Peyer's patch (tissue), 4 donors: ENCODE measurements at places on chromosomes 5 and 9. TPM values are rescaled to one million over a fixed set of nuclear protein-coding genes. Genes with fewer than 3 reads are reported as not detected.

- no peak for DNase-seq
Measured at GRCh38 chr9:17994695-17995425, 416.0 kb downstream of the SH3GL2 start.

DNA sequence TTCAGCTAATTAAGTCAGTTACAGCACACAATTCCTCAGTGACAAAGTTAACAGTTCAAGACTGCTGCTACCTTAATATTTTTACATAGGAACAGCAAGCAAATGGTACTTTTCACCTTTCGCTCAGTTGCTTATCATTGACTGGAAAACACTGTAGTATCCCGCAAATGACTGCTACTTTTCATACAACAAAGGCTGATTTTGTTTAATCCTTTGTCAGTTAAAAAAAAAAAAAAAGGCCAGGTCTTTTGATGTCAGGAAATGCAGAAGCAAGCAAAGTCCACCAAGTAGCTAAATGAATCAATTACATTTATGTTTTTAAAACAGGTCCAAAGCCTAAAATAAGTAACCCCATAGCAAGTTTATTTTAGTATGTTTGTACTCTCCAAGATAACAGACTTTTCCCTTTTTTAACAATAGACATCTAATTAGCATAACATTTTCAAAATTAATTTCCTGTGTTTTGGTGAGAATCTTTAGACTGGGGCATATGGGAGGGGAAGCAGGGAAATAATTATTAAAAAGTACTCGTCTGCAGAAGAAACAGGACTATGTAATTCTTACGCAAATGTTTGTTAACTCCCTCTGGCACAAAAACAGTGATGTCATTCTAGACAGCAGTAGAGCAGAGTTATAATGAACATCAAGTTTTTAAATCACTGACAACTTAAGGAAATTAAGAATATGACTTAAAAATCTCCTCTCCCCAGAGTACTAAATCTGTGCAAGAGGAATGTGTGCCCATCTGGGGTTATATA lies 9.6 kb downstream of the PFDN1 start:
- no peak for DNase-seq

DNA sequence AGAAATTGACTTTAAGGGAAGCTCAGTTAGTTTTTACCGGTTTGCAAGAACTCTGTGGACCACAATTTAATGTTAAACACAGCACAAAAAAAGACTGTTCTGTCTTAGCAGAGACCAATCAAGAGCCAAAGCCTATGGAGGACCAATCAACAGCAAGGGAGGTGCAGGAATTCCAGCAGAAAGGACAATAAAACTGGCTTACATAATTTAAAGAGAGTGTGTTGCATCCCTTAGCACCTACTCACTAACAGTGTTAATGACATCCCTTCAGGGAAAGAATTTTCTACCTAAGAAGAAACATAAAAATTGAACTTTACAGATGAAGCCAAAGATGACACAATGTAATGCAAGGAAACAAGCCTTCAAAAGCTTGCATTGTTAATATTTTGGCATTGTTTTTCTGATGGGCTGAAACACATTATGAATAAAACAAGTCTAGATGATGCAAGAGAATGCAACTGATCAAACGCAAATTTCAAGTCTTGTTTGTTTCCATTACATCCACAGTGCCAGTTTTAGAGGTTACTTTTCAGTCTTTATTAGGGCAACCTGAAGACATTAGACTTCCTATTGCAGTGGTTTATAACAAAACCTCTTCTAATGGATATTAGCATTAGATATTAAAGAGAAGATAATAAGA lies 111.3 kb upstream of the FST start:
- no peak for DNase-seq

The ACSL6 gene
- not detected for total RNA-seq

GRCh38 chr5:56476487-56476856 lies 243.3 kb upstream of the ANKRD55 start:
- DNase-seq, result no peak

GRCh38 chr9:108636013-108636412 lies 219.8 kb downstream of the ACTL7B start:
- no peak for DNase-seq

GRCh38 chr9:12069366-12069765 lies 623.8 kb upstream of the TYRP1 start:
- no peak for DNase-seq

DNA sequence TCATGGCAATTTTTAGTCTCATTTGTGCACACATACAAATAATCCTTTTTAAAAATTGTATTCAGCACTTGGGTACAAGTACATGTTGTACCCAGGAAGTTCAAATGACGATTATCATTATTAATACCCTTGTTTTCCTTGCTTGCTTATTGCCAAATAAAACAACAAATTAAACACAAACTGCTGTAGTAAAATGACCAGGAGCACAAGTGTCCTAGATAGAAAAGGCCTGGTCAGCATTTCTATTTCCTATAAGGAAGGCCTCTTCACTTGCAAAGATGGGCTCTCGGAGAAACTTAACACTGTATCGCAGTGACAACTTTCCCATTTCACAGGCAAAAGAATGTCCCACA lies 34.7 kb upstream of the PLPP1 start:
- no peak for DNase-seq

The TMEM174 gene
- total RNA-seq, result not detected

The PDZD2 gene
- 3.2 TPM for total RNA-seq

GRCh38 chr5:16178745-16179372 lies 732 bp downstream of the MARCHF11 start:
- no peak for DNase-seq

The TAF1L gene
- total RNA-seq, result not detected

- no peak for DNase-seq
Measured at GRCh38 chr5:74974451-74975091, 77.8 kb downstream of the GCNT4 start.

DNA sequence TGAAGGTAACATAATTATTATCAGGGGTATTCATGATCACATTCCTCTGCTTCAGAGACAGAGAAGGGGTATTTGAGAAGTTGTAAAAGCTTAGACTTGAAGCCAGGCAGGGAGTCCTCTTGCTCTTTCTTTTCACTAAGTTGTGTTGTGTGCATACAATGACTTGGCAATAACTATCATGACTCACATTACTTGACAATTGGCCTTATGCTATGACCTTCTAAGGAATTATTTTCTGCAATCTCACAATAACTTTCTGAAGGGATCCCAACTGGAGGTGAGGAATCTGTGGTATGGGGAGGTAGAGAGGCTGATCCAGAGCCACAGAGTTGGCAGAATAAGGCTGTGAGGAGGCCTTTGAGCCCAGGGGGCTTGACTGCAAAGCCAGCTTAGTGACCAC lies 622.3 kb downstream of the MTRR start:
- no peak for DNase-seq

DNA sequence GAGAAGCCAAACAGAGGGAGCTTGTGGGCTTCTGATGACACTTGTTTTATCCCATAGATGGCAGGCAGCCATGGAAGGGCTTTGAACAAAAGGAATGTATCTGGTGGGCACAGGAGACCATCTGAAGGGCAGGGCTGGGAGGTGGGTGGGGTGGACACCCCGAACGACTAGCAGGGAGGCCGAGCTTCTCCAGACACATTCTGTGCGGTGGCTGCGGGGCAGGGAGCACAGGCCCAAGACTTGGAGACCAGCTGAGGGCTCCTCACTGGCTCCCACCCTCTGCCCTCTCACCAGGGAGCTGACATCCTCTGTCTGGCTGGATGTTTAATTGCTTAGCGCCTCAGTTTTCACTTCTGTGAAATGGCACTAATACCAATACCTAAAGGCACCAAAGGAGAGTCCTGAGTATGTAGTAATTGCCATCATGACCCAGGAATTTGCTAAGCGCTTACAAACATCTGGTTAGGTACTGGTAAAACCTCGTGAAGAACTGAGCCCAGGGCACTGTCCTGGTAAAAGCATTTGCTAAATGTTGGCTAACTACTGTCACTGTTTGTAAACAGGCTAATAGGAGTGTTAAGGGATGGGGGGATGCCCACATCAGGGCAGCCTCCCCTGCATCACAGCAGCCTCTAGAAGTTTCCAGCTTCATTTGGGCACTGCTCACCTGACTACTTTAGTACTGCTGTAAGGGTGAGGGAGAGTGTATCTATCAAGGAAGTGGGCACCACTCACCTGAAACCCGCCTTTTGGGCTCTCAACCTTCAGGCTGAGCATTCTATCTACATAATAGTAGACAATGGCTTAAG lies 2.1 kb upstream of the PHF2 start:
- no peak for DNase-seq

DNA sequence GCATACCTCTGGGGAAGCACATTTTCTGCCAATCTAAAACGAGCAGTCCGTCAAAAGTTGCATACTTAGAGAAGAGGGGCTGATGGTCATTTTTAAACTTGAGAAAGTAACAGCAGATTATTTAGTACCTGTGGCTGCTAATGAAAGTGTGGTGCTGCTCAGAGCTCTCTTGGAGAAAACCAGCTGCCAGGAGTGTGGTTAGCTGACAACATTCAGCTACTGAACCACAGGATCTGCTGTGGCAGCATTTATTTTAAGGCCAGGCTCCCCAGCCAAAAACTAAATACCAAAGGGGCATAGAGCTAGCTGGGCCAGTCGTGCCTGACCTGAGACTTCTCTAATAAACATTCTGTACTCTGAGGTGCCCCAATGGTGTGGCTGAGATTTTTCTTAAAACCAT lies 203.6 kb downstream of the EDIL3 start:
- no peak for DNase-seq

The NSD1 gene
- 46.4 TPM for total RNA-seq

DNA sequence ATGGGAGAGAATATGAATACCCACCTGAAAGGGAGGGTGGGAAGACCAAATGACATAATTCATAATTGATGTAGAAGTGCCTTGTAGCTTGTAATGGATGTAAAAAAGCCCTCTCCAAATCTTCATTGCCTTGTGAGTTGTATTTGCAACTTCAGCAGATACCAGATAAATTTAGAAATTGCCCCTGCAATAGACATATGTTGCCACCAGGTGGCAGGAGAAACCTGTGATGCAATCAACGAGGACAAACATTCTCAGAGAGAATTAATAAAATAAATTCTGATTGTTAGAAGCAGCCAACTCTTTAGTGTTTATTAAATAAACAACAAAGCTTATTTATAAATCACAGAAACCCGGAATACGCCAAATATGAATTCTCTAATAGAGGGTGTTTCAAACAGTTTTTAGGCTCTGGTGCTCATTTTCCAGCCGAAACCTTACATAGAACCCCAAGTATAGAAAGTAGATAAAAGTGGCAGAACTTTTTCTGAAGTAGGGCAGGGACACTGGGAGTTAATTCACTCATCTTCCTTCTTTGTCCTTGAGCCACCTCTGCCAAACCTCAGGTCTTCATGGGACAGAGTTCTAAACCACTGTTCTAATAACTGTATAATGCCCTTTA lies 147.8 kb downstream of the TMEM38B start:
- no peak for DNase-seq

GRCh38 chr5:177426566-177427210 lies at the start of gene GRK6:
GRK6 (plus strand) TSS chr5:177426676; CDS start chr5:177426846, 170 bp downstream.
- DNase-seq, result peak; percentile 87

DNA sequence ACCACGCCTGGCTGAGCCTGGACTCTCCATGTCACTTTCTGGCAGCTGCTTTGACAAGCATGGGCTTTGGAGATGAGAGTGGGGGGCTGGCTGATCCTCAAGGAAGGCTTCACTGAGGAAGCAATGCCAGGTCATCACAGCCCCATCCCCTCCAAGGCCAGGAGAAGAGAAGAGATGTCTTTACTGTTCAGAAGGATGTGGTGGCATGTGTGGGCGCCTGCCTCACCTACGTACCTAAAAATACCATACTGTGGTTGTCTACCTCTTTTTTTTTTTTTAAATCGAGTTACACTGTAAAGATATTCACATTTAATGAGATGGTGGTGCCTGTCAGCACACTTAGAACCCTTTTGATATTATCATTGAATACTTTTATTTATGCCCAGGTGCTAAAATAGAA lies 26.4 kb upstream of the CTNNA1 start:
- no peak for DNase-seq

The COL15A1 gene
- 8.3 TPM for total RNA-seq

GRCh38 chr9:91429501-91429900 lies 5.9 kb upstream of the NFIL3 start:
- DNase-seq, result no peak

GRCh38 chr5:14206028-14206725 lies 63.0 kb downstream of the TRIO start:
- no peak for DNase-seq

DNA sequence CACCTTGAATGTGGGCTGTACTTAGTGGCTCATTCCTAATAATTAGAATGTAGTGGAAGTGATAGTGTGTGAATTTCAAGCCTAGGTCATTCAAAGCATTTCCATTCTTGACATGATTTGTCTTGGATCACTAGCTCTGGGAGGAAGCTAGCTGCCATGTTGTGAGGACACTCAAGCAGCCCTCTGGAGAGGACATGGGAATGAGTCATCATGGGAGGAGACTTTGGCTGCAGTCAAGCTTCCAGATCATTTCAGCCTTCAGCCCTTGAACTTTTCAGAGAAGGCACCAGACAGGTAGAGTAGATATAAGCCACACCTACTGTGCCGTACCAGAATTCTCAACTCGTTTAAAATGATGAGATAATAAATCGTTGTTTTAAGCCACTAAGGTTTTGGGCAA lies 506.9 kb downstream of the ZNF608 start:
- no peak for DNase-seq

DNA sequence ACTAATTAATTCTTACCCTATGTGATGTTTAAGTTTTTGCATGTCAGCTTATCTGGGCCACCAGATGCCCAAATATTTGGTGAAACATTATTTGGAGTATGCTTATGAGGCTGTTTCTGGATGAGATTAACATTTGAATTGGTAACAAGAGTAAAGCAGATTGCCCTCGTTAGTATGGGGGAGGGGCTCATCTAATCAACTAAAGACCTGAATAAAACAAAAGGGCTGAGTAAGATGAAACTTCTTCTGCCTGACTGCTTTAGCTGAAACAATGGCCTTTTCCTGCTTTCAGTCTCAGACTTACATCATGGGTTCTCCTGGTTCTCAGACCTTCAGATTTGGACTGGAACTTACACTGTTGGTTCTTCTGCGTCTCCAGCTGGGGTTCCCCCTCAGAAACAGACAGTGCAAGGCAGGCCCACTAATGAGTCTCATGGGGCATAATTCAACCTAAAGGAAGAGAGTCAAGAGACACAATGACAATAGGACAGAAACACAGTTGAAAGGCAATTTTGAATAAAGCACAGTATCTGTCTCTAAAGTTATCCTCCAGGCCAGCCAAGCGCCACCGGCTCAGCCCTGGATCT lies 288.4 kb downstream of the CAAP1 start:
- DNase-seq, result no peak

GRCh38 chr5:540906-541538 lies 16.8 kb upstream of the SLC9A3 start:
- peak; percentile 43 for DNase-seq

DNA sequence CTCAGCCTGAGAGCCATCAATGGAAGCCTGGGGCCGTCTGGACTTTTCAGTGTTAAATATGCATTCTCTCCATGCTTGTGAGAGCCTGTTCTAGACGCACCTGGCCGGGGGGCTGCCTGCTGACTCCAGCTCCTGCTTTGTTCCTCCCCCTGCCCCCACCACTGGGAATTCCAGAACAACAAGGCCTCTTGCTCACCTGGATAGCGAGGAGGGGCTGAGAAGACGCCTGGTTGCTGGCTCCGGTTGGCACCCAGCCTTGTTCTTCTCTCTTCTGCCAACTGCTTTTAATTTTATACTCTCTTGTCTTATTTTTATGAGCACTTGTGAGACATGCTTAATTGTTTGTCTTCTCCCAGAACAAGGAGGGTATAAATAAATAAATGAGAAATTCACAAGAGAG lies 15.0 kb upstream of the RAPGEF1 start:
- no peak for DNase-seq

The KCNMB1 gene
- 1.5 TPM for total RNA-seq

The UNC13B gene
- total RNA-seq, result 46.1 TPM

The GRM6 gene
- total RNA-seq, result not detected

- DNase-seq, result no peak
Measured at GRCh38 chr9:132356324-132356924, 1.6 kb upstream of the SETX start.
